Endothelial cell (in vitro differentiated cells): ENCODE measurements at places on chromosomes 12 and 14.

DNA sequence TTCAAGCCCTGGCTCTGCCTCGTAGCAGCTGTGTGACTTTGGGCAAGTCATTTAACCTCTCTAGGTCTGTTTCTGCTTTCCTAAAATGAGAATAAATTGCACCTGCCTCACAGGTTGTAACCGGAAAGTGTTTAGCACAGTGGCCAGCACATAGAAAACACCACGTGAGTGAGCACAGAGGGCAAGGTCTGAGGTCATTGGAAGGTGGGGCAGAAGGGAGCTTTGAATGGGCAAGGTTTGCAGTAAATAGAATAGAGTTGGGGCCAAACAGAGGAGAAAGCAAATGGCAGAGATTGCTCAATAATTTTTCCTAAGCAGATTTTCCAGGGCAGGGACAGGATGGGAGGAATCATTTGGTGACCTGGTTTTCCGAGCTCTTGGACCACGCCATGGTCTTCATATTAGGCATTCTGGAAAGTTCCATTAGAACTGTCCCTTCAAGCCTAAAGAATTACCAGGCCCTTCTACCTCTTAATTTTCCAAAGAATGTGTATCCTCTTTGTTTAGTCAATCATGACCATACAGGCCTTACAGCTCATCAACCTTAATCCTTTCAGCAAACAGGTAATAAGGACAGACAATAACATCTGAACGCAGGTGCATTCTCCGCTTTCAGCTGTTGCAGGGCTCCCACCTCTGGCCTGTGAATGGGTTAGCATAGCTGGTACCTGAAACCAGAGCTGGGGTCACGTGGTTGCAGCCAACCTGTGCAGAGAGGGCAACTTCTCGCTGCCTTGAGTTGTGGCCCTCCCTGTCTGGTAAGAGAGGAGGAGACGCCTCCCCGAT lies 53.8 kb downstream of the VWF start:
- DNase-seq: no peak

DNA sequence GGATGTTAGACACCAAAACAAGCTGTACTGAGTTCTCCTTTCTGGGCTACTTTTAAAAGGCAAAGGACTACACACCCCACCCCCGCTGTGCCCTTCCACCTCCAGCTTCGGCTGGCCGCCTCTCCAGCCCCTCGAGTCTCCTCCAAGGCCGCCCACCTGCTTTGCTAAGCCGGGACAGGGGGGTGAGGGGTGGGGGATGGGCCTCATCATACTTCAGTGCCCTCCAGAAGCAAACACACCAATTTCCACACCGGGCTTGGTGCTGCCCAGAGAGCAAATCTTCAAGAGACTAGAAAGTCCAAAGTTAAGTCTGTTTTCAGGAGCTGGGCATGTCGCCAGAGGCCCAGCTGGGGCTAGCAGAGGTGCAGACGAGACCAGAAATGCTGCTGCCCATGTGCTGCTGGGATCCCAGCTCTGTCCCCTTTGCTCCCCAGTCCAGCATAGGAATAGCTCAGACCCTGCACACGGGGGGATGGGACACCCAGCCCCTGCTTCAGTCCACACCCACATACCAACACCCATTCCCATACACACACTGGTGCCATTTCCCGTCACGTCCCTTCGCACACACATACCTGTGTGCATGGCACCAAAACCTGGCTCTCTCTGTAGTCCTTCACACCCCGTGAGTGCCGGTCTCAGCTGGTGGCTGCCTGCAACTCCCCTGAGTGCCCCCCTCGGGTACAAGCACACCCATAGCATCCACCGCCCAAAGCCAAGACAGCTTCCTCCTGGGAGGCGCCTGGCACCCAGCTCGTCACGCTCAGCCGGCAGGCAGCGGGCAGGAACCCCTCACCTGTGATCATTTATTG lies 1.0 kb downstream of the SLC6A12 start:
- no peak for DNase-seq

DNA sequence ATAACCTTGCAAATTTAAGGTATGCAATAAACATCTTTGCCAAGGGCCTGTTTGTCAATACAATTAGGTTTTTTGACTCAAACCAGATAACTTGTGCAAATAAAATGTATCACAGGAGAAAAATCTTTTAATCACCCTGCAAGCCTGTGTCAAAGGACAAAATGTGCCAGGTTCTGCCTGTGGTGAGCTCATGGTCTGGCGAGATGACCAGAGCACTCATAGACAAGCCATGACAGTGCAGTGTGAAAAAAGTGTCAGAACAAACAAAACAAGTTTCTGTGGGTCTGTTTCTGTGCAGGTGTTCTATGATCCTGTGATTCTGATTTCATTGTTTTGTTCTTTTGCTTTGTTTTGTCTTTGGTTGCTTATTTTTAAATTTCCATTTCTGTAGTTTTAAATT lies 847.2 kb downstream of the VRK1 start:
- DNase-seq: no peak

DNA sequence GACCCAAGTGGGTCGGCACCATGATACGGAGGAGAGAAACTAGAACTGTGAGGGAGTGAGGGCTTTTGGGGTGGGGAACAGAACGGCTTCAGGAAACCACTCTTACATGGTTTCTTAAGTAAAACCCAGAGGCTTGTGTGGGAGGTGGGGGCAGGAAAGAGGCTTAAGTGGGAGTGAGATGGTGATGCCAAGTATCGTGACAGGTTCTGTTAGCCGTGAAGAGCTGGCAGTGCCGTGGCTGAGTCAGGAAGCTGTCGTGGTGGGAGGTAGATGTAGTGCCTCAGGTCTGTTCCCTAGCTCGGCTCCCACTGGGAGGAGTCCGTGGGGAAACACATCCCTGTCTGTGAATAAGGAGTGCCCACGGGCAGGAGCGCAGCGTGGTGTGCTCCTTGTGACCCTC lies 185.8 kb upstream of the FKBP4 start:
- DNase-seq: no peak

DNA sequence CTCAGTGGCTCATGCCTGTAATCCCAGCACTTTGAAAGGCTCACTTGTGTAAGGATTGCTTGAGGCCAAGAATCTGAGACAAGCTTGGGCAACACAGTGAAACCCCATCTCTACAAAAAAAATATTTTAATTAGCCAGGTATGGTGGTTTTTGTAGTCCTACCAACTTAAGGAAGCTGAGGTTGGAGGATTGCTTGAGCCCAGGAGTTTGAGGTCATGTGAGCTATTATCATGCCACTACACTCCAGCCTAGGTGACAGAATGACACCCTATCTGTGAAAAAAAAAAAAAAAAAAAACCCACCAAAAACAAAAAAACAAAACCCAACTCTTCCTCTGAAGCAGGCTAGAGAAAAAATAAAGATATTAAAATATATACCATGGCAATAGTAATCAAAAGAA lies 41.2 kb downstream of the TMEM116 start:
- DNase-seq: no peak

DNA sequence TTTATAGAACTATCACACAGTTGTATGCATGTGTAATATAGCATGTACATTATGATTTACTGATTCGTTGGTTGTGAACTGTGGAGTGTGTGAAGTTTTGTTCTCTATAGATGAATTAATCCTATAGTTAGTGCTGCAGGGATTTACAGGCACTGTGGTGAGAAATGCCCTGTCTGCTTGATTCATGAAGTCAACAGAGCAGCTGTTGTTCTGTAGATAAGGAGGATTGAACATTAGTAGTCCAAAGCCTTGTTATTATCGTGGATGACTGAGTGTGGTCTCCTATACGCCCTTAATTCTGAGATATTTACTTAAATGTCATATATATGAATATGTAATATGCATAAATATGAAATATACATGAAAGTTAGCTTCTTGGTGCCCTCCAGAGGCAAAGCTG lies 98.3 kb downstream of the DNAH10 start:
- DNase-seq: no peak

DNA sequence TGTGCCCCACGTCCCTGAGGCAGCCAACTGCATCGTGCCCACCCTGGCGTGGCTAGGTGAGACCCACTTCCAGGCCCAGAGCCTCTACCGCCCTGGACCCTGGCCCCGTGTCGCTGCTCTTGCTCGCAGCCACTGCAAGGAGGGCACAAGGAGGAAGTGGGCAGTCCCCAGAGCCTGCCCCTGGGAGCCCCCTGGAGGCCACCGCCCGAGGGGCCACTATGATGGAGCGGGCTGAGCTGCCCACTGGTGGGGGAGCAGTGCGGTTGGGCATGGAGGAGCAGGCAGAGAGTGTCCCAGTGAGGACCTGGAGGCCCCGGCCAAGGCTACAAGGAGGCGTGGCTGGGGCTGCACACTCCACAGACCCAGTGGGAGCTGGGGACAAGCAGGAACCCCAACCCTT lies 323.6 kb downstream of the PCNX1 start:
- DNase-seq: no peak

- DNase-seq: no peak
Measured at GRCh38 chr12:33587784-33588712, 148.4 kb upstream of the SYT10 start.

- peak; percentile 76 for DNase-seq
Measured at GRCh38 chr12:48189331-48190125, 6.1 kb downstream of the CCDC184 start.
